Right kidney (tissue), 9 donors: ENCODE measurements at places on chromosomes 1 and 21.

DNA sequence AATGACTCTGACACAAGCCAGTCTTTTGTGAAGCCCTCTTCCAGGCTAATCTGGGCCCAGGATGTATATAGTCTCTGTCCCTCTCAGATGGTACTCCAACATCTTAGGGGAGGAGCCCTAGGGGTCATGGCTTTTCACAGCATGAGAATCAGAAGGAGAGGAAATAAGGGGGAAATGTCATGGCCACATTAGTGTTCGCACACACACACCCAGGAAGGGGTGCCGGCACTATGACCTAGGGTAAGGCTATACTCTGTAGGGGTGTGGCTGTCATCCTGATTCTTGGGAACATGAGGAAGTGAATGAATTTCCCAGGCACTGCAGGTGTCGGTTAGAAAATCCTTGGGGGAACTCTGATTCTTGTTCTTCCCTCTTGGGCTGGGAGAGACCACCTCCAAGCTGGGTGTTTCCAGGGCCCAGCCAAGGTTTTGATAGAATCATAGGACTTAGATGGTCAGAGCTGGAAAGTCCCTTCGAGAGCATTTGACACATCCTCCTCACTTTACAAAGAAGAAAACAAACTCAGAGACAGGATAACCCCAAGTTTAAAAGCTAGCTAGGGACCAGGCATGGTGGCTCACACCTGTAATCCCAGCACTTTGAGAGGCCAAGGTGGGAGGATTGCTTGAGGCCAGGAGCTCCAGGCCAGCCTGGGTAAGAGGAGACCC lies 22.0 kb downstream of the GFI1 start:
- no peak for DNase-seq

DNA sequence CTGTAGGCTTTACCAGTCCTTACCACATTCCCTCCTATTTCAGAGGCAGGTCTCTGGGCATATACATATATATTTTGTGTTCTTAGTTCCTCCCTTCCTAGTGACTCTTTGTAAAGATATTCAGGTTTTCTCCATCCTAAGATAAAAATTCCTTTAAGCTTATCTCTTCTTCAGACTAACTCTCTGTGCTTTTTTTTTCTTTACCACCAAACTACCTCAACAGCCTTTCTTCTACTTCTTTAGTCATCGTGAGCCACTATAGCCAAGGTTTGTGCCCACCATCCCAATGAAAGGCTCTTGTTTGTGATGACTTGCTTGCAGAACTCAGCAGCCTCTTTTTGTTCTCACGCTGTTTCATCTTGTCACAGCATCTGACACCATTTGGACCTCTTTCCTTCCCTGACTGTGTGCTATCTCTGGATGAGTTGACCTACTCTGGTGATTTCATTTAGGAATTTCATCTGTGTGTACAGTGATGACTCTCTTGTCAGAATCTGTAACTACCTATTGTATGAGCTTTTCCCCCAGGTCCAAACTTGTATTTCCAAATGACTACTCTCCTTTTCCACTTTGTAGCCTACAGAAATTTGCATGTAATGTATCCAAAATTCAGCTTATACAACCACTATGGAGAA lies 59.0 kb upstream of the MACF1 start:
- no peak for DNase-seq

GRCh38 chr1:182611326-182611725 lies 7.1 kb upstream of the RGS16 start:
- no peak for DNase-seq

DNA sequence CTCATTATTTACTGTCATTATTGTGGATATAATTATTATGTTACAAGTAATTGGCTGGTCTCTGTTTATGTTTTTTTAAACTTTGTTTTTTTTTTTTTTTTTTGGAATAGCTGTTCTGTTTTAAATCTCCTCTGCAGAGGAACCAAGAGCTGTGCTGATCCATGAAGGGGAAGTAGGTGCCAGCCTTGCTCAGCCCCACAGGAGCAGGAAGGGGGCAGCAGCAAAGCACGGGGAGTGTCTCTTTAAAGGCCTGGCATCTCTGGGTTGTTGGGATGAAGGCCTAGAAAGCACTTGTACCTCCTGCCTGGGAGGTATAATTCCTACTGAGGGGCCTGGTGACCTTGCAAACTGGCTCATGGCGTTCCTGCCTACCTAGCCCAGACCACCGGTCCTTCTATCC lies 2.5 kb upstream of the GRHL3 start:
- no peak for DNase-seq

- DNase-seq, result no peak
Observed at GRCh38 chr1:192002063-192002462, 156.2 kb upstream of the RGS18 start.

GRCh38 chr1:107767156-107767582 lies 197.8 kb downstream of the VAV3 start:
- DNase-seq, result no peak

- DNase-seq, result no peak
Observed at GRCh38 chr1:226982451-226983177, 42.5 kb downstream of the COQ8A start.

GRCh38 chr1:3061566-3061965 lies 7.4 kb upstream of the PRDM16 start:
- DNase-seq, result no peak

GRCh38 chr1:228998179-228998578 lies 262.9 kb downstream of the RHOU start:
- no peak for DNase-seq

DNA sequence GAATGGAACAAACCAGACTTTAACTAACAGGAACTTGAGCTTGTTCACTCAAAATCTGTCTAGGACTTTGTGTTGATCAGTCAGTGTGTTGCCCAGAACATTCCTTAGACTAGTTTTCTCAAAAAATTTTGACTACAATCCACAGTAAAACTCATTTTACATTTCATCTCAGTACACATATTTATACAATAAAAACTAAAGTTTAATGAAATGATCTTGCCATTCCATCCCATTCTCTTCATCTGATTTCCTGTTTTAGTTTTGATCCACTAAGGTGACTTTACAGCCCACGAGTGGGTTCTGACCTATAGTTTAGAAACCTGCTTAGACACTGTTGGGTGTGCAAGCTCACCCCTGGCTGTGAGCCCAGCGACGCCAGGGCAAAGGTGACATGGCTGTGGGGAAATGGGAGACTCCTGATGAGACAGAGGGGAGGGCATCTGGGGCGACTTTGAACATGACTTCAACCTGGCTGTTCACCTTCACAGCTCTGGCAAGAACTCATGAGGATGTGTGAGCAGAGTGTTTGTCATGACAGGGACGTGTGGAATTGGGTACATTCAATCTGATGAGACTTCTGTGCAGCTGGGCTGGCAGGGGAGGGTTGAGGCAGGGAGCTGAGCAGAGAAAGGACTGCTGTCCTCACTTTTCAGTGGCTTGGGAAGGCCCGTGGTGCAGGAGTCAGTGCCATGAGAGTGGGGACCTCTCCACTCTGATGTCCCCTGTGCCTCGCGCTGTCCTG lies 40.6 kb downstream of the LHX4 start:
- DNase-seq, result no peak

- DNase-seq, result no peak
Observed at GRCh38 chr1:227314014-227314848, 4.1 kb downstream of the CDC42BPA start.

DNA sequence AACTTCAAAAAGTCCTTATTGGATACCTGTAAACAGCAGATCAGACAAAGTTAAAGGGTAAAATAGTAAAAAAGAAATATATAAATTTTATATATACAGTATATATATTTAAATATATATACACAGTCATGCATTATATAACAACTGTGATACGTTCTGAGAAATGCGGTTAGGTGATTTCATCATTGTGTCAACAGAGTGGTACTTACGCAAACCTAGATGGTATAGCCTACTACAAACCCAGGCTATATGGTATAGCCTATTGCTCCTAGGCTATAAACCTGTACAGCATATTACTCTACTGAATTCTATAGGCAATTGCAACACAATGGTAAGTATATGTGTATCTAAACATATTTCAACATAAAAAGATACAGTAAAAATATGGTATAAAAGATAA lies 222.7 kb downstream of the NUF2 start:
- no peak for DNase-seq

DNA sequence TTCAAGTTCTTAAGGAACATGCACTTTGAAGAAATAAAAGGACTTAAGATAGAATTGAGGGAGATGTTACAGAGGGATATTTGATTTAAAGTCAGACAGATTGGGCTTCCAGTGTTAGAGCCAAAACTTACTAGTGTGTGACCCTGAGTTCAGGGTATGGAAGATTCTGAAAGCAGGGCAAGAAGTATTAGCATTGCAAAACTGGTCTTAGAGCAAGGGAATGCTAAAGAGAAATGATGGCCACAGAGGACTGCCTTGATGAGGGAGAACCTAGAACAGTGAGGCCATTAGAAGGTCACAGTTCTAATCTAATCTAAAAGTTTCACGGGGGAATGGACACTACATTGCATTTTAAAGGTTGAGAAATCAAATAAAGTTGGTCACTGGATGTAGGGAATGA lies 45.5 kb downstream of the UROD start:
- DNase-seq, result no peak

DNA sequence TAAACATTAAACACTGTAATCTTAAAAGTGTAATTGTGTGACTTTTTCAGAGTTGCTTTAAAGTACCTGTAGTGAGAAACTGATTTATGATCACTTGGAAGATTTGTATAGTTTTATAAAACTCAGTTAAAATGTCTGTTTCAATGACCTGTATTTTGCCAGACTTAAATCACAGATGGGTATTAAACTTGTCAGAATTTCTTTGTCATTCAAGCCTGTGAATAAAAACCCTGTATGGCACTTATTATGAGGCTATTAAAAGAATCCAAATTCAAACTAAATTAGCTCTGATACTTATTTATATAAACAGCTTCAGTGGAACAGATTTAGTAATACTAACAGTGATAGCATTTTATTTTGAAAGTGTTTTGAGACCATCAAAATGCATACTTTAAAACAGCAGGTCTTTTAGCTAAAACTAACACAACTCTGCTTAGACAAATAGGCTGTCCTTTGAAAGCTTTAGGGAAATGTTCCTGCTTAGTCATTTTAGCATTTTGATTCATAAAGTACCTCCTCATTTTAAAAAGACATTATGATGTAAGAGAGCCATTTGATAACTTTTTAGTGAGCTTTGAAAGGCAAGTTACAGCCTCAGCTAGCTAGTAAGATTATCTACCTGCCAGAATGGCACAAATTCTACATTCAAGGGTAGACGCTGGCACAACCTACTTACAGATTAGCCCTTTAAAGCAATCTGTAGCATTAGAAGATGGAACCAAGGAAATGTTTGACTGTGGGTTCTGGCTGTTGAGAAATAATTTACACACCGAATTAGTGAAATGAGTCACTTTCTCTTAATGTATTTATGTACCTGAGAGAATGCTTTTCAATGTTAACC lies 9.4 kb downstream of the SOD1 start:
- no peak for DNase-seq

GRCh38 chr1:61572046-61572445 lies 152.9 kb downstream of the TM2D1 start:
- no peak for DNase-seq

GRCh38 chr1:114149211-114149610 lies 4.5 kb downstream of the SYT6 start:
- no peak for DNase-seq

- no peak for DNase-seq
Observed at GRCh38 chr1:31013187-31013864, 52.2 kb downstream of the PUM1 start.

GRCh38 chr1:174167265-174167803 lies 8.0 kb downstream of the RABGAP1L start:
- DNase-seq, result no peak

GRCh38 chr1:230808281-230808872 lies 59.9 kb downstream of the C1orf198 start:
- no peak for DNase-seq

DNA sequence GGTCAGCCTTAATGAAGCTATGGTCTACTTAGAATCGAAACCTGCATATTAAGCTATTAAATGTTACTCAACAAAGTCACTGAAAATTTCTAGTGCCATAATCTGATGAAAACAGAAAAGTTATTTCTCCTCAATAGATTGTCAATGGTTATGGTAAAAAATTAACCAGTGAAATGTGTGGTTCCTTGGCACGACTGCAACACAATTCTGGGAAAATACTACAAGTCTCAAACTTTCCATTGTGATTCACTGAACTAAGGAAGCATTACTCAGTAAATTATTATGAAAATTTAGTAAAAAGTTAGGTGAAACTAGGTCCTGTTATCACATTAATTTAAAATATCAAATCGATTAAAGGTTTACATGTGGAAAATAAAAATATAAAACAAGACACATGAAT lies 12.8 kb upstream of the OR2T10 start:
- DNase-seq, result no peak

DNA sequence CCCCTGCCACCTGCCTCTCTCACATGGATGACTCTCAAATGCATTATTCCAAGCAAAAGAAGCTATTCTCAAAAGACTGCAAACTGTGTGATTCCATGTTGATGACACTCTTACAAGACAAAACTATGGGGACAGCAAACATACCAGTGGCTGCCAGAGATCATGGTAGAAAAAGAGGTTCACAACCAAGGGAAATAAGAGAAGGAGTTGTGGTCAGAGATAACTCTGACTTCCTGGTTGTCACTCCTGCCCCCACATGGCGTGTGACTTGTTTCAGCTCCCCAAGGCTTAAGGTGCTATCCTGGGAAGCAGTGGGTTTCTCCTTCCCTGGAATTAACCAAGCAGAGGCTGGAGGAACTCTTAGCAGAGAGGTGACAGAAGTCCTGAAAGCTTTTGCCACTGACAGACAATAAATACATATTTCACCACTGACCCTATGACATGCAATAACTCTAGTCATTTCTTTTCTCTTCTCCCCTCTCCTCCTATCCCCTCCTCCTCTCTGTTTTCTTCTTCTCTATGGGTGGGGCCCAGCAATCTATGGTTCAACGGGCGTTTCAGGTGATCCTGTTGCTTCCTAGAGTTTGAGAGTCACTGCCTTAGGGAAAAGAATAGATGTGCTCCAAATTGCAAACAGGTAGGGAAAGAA lies 185.1 kb downstream of the FCRL5 start:
- no peak for DNase-seq

- no peak for DNase-seq
Observed at GRCh38 chr1:10730985-10731384, 65.5 kb downstream of the CASZ1 start.

- DNase-seq, result no peak
Observed at GRCh38 chr1:183871142-183871541, 66.2 kb downstream of the RGL1 start.
